Activated naive CD4-positive, alpha-beta T cell treated with anti-CD3 and anti-CD28 coated beads for 36 hours (primary cell): ENCODE measurements at places on chromosomes 7 and 10. TPM values are rescaled to one million over a fixed set of nuclear protein-coding genes. Genes with fewer than 3 reads are reported as not detected.

FAM25A gene
- total RNA-seq = not detected

PNLIPRP3 gene
- total RNA-seq = not detected

PDE6C gene
- total RNA-seq = not detected

DNA sequence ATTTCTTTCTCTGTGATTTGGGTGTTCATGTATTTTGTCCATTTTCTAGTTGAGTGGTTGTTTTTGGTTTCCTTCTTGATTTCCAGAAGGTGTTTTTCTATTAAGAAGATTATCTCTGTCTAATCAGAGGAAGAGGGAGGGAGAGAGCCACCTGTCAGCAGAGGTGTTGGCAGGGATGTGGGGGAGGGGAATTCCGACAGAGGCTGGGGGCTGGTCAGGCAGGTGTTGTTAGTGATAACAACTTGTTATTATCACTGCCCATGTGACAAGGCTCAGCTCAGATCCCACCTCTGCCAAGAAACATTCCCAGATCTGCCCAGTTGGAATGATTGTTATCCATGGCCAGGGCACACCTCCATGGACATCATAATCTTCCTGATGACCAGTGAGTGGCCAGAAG lies 293.4 kb downstream of the GFRA1 start:
- H3K27ac ChIP-seq = no peak overlapping the region
- H3K36me3 ChIP-seq = no peaks in the 10 kb centered on the region
- DNase-seq = no peak
- H3K27me3 ChIP-seq = peaks cover 5% of the 10 kb centered on the region
- H3K4me3 ChIP-seq = no peak overlapping the region

MOGAT3 gene
- not detected for total RNA-seq

C10orf71 gene
- not detected for total RNA-seq

KIF20B gene
- 67.2 TPM for total RNA-seq

GIMAP1 gene
- 5.1 TPM for total RNA-seq

GRCh38 chr7:77665161-77665560 lies 31.1 kb upstream of the RSBN1L start:
- H3K4me1 ChIP-seq = no peaks in the 10 kb centered on the region
- H3K4me3 ChIP-seq = no peak overlapping the region
- no peak overlapping the region for H3K27ac ChIP-seq
- no peak for DNase-seq

DNA sequence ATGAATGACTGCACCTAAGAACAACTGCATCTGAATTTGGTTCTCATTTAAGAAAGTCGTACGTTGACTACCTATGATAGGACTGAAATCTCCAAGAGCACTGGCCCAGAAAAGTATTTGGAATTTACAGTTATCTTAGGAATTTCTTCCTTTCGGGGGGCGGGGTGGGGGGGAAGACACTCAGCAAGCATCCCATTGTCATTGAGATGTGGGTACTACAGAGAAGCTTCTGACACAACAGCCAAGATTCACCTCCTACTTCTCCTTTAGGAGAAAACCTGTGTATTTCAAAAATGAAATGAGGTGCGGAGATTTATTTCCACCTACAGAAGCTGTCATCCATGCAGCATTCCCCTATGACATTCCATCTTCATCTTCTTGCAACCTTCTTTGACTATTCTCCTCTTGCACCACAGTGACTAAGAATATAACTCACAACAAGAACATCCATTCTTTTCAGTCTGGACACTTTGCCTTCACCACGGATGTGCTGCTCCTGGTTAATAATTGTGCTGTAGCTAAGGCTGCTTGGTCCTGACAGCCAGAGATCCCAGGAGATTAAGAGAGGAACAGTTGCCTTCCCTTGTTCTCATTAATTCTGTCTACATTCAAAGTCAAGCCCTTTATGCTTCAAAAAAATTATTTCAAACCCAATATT lies 98.4 kb upstream of the FRMD4A start:
- H3K36me3 ChIP-seq = no peaks in the 10 kb centered on the region
- no peak overlapping the region for H3K4me3 ChIP-seq
- no peak overlapping the region for H3K27ac ChIP-seq
- no peak for DNase-seq

GRCh38 chr7:41507686-41508268 lies 195.1 kb downstream of the INHBA start:
- no peak for DNase-seq
- H3K4me3 ChIP-seq = no peak overlapping the region
- no peak overlapping the region for H3K27ac ChIP-seq
- peaks cover 2% of the 10 kb centered on the region for H3K27me3 ChIP-seq

CNNM2 gene
- total RNA-seq = 3.9 TPM

SCART1 gene
- 1.6 TPM for total RNA-seq

DNA sequence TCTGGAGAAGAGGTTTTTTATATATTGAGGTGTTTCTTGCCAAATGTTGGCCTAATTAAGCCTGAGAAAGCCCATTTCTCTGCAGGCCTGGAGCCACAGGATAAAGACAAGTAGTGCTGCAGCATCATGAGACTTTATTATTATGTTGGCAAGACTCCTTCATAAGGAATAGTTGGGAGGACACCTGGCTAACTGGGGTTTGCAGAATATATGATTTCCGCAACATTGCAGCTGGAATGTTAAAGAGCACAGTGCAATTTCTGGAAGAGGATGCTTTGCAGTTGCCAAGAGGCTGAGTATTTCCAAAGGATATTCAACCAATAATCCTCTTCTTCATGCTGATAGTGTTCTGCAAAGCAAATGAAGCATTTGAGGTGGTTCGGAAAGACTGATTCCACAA lies 1512.8 kb upstream of the LRRTM3 start:
- H3K27me3 ChIP-seq = no peaks in the 10 kb centered on the region
- no peaks in the 10 kb centered on the region for H3K36me3 ChIP-seq
- H3K4me3 ChIP-seq = no peak overlapping the region

DNA sequence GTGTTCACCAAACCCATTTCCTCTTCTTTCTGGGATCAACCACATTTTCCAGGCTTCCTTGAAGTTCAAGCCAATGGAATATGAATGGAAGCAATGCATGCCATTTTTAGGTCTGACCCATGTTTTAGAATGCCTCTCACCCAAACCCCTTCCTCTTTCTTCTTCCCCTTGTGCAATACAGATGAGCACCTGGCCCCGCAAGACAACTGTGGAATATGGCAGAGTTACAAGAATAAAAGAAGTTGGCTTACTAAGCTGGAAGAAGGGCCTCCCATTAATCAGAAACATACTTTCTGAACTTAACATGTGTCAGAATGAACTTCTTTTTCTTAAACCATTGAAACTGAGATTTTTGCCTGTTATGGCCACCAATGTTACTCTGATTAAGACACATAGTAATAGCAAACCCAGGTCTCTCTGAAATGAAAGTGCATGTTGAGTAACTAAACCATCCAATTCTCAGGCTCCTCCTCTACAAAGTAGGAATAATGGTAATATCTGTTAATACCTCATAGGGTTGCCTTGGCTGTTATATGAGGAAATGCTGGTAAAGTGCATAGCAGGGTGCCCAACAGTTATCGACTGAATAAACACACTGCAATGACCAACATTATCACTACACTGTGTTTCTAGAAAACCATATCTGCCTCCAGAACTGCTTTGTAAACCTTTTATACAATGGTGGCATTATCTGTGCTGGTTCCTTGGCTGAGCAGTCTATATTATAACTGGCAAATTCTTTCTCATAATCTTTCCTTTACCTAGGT lies 382.2 kb upstream of the NRP1 start:
- no peak for DNase-seq
- no peak overlapping the region for H3K27ac ChIP-seq
- no peak overlapping the region for H3K4me3 ChIP-seq

MRLN gene
- total RNA-seq = not detected

DNA sequence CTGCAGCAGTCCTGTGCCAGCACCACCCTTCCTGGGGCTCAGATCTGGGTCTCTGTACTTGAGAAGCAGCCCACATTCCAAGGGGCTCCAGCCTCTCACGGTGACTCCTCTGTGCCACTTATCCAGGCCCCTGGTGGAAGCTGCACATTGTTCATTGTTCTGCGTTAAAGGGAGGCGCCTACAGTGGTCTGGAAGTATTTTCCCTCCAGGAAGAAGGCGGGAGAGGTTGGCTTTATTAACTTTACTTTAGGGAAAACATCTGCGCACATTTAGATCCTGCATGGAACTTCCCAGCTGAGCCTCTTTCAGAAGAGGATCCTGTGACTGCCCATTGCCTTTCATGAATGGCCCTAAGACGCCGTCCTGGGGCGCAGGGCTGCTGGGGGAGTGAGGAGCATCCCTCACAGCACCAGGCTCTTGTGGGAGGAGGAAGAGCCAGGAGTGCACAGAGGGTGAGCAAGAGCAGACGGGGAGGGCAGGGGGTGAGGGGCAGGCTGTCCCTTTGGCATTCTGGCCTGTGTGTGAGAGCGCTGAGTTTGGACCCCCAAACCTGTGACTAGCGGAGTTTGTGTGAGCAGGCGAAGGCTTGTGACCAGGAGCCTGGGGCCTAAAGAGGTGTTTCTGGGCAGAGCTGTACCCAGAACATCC lies 98.6 kb upstream of the BTBD16 start:
- H3K4me1 ChIP-seq = no peaks in the 10 kb centered on the region
- no peak overlapping the region for H3K4me3 ChIP-seq
- H3K36me3 ChIP-seq = no peaks in the 10 kb centered on the region
- no peak for DNase-seq
- H3K27me3 ChIP-seq = peaks cover 3% of the 10 kb centered on the region

DNA sequence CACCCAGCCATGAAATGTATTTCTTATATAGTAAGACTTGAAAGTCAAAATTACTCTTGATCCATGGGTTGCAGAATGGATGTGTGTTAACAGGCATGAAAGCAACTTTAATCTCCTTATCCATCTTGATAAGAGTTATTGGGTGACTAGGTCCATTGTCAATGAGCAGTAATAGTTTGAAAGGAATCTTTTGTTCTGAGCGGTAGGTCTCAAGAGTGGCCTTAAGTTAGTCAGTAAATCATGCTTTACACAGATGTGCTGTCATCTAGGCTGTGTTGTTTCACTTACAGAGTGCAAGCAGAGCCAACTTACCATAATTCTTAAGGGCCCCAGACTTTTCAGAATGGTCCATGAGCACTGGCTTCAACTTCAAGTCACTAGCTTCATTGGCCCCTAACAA lies 51.2 kb downstream of the KIAA1549 start:
- no peaks in the 10 kb centered on the region for H3K27me3 ChIP-seq
- H3K27ac ChIP-seq = no peak overlapping the region
- H3K36me3 ChIP-seq = no peaks in the 10 kb centered on the region

GRCh38 chr7:30911561-30911969 lies at the start of gene AQP1:
Gene AQP1, plus strand, starts transcription at chr7:30911853. Its CDS starts 57 bp downstream, at chr7:30911910.
- no peaks in the 10 kb centered on the region for H3K4me1 ChIP-seq
- no peaks in the 10 kb centered on the region for H3K27me3 ChIP-seq
- no peak for DNase-seq
- H3K4me3 ChIP-seq = no peak within 1 kb of the TSS
- H3K36me3 ChIP-seq = no peaks in the 10 kb centered on the region

- no peak overlapping the region for H3K4me3 ChIP-seq
- no peaks in the 10 kb centered on the region for H3K36me3 ChIP-seq
- H3K27me3 ChIP-seq = peaks cover 6% of the 10 kb centered on the region
- no peaks in the 10 kb centered on the region for H3K4me1 ChIP-seq
- no peak overlapping the region for H3K27ac ChIP-seq
Observed at GRCh38 chr7:121753944-121754343, 119.0 kb upstream of the PTPRZ1 start.

DNA sequence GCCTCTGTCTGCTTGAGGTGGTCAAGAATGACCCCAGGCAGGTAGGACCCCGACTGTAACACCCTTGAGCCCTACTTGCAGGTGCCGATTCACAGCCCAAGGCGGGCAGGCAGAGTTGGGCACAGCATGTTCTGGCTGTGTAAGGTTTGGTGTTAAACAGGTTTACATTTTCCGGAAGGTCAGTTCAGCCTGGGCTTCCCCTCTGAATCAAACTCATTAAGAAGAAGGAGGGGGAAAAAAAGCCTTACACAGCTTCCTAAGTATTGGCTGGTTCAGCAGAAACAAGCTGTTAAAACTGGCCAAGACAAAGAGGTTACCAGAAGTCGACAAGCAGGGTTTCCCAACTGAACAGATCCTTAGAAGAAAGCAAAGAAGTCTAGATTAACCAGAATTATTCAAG lies 132.7 kb downstream of the PRPF18 start:
- no peaks in the 10 kb centered on the region for H3K27me3 ChIP-seq
- DNase-seq = no peak
- H3K4me3 ChIP-seq = no peak overlapping the region
- peaks cover 19% of the 10 kb centered on the region for H3K4me1 ChIP-seq

GRCh38 chr10:127577376-127578258 lies 28.5 kb downstream of the NPS start:
- no peaks in the 10 kb centered on the region for H3K4me1 ChIP-seq
- H3K27ac ChIP-seq = no peak overlapping the region
- DNase-seq = no peak
- no peak overlapping the region for H3K4me3 ChIP-seq
- no peaks in the 10 kb centered on the region for H3K36me3 ChIP-seq
- peaks cover 12% of the 10 kb centered on the region for H3K27me3 ChIP-seq

DNA sequence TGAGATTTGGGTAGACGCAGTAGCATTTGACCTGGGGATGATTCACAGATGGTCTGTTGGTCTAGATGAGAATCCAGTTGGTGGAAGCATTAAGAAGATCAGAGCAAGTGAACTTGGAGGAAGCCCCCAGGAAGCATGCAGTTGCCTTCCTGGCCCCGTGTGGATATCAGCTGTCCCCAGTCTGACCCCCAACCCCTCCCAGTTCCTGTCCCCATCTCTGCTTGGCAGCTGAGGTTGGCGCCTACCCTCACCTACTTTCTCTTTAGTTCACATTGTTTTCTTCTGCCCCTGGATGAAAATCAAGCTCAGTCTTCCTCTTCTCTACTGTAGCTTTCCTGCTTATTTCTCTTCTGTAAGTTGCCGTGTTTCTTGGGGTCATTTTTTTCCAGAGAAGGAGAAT lies 227.9 kb downstream of the GATA3 start:
- no peak overlapping the region for H3K27ac ChIP-seq
- no peaks in the 10 kb centered on the region for H3K27me3 ChIP-seq
- H3K4me3 ChIP-seq = no peak overlapping the region
- H3K36me3 ChIP-seq = no peaks in the 10 kb centered on the region
- H3K4me1 ChIP-seq = peaks cover 2% of the 10 kb centered on the region
- no peak for DNase-seq

DNA sequence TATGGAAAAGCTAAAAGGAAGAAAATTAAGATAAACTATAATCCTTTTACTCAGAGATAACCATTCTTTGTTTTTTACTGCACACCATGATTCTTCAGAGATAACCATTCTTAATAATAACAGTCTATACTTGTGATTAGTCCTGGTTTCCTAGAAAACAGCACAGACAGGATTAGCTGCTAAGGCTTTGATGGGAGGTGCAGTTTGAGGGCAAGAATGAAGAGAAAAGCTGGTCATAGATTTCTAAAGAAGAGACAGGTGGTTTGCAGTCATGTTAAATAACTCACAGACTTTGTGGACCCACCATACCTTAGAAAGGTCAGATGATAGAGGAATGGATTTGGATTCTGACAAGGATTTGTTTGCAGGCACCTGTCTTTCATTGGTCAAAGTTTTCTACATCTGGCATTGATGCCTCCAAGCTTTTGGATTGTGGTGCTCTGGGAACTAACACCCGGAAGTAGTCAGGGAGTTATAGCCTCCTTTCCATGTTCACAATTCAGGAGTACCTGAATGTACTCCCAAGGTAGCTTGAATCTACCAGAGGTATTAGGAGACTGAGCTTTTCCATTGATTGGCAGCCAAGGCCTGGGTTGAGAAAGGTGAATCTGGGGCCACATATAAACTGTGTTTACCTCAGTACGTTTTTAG lies 3.7 kb downstream of the SMC3 start:
- H3K36me3 ChIP-seq = peaks cover 25% of the 10 kb centered on the region
- no peak overlapping the region for H3K27ac ChIP-seq
- DNase-seq = no peak
- H3K4me3 ChIP-seq = no peak overlapping the region
- H3K27me3 ChIP-seq = no peaks in the 10 kb centered on the region
- peaks cover 60% of the 10 kb centered on the region for H3K4me1 ChIP-seq

CFAP69 gene
- 0.31 TPM for total RNA-seq
